ENCODE measurements at places on chromosomes 5 and 9.

- DNase-seq: peak; percentile 4
Observed at GRCh38 chr5:170393235-170393634, 4.1 kb upstream of the KCNMB1 start.

DNA sequence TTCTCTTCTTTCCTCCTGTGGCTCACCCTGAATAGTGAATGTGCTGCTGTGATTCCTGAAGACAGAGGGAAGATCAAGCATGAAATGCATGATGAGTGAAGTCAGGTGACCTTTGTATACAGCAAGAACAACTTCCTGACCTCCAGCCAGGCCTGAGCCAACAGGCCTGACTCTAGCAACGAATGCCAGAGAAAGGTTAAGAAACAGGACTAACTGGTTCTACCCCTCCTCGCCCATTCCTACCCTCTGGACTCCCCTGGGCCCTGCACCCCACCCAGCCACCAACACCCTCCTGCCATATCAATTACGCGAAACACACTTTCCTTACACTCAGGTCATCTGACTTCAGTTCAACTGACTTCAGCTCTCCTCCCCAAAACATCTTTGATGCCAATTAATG, 4.9 kb downstream of the SUSD1 start:
- no peak for DNase-seq

DNA sequence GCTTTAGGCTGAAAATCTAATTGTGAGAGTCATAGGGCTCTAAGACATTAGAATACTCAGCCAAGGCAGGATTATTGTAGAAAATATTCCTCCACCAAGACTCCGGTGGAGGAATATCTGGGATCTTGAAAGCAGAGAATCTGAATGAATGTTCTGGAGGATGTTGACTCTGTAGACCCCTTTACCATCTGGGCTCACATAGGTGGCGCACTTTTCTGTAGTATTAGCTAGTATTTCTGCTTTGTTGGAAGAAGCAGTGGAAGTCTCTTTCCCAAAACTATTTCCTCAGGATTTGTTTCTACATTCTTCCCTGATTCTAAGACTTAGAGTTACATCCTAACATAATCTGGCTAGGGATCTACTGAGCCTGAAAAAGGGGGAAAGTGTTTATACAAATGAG, 752.4 kb upstream of the SEMA6A start:
- no peak for DNase-seq

DNA sequence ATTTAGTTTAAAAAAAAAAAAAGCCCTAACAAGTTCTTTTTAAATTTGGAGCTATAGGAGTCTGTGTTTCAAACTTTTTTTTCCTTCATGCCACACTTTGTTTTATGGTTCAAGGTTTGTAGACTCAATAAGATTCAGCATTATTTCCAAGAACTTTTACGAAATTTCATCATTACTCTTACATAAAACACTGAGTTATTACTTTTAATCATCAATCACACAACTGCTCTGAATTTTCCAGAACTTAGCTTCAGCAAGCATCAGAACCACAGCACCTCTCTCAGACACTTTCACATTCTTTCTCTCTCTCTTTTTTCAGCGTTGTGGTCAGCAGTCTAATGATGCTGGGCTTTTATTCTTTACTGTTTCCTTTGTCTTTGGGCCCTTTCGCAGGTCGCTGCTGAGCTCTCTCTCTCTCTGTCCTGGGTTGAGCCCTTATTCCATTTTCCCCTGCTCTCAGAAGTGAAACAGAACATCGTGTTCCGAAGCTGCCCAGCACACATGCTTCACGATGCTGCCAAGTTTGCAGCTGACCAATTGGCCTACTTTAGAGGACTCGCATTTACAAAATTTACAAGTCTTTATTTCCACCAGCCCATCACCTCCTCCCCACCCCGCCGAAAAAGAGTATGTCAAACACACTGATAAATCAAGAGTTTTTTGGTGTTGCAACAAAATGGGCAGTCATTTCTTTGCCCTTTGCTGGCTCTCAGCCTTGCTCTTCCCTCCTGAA, 44.6 kb upstream of the PIK3R1 start:
- DNase-seq: no peak

DNA sequence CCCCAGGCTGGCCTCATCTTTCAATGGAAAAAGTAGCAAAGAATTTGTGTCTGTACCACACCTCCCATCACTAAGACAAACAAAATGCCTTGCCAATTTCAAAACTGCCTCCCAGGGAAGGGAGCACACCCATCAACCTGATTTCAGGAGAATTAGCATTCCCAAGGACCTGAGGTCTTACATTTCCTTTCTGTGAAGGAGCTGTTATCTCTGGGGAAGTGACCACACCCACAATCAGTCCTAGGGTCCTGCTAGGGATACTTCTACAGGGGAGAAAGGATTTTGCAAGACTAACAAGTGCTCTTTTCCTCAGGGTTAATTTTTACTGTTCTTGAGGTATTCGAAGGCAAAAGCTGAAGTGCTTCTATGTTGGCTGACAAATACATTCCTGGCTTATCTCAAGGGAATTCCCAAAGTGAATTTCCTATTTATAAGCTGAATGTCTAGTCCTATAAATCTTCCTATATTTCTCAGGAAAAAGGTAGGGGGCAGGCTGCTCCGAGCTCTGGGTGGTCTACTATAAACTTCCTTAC, 97.4 kb upstream of the ITGA1 start:
- DNase-seq: no peak

DNA sequence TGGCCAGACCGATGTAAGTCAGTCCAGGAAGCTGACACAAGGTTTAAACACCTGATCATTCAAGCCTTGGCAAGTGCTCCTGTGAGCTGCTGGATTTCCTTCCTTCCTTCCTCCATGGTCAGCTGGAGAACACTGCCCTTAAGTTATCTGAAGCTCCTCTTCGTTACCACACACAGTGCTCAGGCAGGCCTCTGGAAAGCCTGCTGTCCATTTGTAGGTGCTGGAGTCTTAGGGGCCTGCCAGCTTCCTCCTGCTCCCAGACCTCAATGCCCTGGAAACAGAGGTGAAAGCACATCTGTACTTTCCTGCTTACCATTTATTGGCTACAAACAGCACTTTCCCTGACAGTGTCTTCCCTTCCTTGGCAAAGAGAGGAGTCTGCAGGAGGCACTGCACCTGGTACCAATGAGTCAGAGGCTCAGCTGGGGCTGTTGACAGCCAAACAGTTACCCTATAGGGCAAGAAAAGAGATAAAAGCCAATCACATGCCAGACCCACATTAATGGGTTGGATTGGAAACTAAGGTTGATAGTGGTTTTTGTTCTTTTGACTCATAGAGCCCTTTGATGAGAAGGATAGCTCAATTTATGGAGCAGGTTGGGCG, 72.6 kb upstream of the PUM3 start:
- DNase-seq: no peak

GRCh38 chr5:11048760-11049159, 287.7 kb upstream of the DAP start:
- DNase-seq: no peak

- DNase-seq: no peak
Observed at GRCh38 chr5:52770287-52770939, 17.3 kb upstream of the ITGA1 start.

DNA sequence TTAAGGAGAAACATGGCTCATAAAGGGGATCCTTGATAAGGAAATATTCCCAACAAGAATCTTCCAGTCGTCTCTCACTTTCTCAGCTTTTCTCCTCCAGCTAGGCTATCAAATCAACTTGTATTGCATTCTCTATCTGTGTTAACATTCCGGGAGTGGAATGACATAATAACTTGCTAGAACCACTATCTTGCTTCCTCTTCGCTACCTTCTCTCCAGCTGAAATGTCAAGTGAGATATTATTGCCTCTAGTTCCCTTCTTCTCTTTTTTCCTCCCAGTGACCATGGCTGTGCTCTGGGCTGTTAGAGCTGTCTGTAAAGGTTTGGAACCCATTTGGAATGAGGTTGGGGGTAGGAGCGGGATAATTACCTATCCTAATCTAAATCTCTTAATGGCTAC, 1329.5 kb upstream of the WWC1 start:
- DNase-seq: no peak

DNA sequence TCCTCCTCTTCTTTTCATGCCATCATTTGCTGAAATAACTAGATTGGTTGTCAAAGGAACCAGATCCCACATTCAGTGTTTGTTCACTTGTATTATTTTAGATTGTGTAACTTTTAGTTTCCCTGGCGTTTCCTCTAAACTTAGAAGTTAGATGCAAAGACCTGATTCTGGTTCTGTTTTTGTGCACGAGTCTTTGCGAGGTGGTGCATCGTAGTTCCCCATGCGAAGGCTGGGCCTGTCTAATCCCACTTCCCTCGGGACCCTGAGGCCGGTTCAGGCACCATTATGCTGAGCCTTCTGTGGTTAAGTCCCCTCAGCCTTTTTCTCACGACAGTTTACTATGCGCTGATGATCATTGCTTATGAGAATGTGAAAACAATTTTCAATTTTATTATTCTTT, 219.1 kb upstream of the OTULINL start:
- DNase-seq: no peak

DNA sequence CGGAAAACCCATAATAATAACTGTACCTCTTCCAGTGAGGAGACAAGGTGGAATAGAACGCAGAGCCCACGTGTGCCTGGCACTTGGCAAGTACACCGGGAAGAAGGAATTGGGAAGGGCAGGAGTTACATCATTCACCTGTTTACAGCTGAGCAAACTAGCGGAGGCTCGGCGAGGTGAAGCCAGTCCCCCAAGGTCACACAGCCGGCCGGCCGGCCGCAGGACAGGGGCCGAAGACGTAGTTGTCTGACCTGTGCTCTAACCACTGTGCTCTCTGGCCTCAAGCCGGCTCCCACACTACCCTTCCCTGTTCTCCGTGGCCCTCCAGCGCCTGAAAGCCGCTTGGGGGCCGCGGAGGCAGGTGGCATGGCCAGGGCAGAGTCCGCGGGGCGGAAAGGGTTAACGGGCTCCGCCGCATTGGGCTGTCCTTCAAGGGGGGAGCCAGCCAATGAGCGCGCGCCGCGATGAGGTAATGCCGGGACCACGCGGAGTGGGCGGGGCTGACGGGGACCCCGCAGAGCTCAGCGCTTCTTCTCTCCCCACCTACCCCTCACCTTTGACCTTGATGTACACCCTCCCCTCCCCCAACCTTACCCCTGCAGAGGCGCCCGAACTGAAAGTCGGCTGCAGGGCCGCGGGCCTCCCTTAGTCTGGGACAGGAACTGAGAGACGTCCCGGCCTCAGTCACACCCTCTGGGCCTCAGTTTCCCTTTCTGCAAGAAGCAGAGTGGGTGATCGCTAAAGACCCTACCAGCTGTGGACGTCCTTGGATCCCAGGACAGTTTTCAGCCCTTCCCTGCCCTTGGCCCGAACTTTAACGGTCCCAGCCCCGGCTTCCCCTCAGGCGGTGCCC, 125.1 kb downstream of the C9orf50 start:
- peak; percentile 76 for DNase-seq

GRCh38 chr9:94802251-94802650, 75.8 kb downstream of the AOPEP start:
- DNase-seq: no peak

GRCh38 chr9:136259517-136259813, 13.9 kb upstream of the QSOX2 start:
- DNase-seq: no peak

GRCh38 chr9:118533850-118534249, 829.6 kb downstream of the TLR4 start:
- no peak for DNase-seq

DNA sequence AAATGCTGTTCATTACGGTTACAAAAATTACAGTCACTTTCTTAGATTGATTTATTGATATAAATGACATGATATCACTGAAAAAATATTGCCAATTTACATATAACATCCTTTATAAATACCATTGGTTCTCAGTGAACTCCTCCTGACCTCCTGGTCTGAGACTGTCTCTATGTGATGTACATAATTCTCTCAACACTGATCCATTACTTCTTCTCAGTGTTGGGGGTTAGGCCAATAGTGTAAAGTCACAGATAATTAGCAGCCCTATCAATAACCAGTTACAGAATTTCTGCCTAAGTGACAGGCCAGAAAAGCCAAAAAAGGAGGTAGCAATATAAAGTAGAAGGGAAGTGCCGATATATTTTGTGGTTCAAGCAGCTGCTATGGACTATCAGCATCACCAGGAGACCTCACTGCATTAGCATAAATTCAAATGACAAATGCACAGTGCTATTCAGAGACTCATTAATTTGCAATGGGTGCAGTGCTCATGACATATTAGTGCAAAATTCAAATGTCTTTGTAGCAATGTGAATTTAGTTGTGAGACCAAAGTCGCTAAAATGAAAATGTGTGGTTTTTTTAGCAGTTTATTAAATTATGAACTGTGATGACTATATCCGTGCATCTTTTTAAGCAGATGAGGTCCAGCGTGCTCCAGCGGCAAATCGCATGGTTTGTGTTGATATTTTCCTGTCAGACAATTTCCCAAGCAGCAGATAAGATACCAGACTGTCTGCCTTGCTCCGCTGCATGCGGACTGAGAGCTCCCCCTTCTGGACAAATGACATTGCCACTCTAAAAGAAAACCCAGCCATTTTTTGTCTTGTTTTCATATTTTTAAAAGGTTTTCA, 144.6 kb downstream of the CETN3 start:
- DNase-seq: no peak

DNA sequence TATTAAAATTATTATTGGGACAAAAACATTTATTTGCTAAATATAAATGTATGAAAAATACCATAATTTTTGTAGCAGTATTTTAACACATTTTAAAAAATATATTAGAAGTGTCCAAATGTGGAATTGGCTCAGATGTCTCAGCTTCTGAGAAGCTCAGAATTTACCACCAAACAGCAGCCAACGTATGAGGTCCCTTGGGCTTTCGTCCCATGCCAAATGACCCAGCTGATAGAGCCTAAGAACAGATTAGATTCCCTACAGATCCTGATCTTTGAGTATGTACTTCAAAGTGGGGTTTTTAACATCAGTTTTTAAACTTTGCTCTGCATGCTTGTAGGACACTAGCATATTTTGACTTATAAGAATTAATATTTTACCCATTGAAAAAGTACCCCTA, 77.3 kb upstream of the RPS23 start:
- DNase-seq: no peak

DNA sequence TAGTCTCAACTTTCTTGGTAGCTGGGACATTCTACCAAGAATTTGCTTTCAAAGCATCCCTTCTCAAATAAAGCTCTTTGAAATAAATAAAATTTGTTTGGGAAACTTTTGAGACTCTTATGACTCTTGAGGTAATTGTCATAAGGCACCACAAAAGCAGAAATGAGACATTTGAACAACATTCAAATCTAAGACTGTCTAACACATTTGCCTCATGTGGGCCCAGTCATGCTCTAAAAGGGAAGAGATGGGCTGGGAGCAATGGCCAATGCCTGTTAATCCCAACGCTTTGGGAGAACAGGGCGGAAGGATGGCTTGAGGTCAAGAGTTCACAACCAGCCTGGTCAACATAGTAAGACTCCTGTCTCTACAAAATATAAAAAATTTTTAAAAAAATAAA, 26.4 kb downstream of the SLC31A2 start:
- DNase-seq: no peak

- no peak for DNase-seq
Observed at GRCh38 chr9:72025906-72026305, 34.5 kb downstream of the C9orf57 start.

Measured in stimulated activated CD4-positive, alpha-beta T cell treated with anti-CD3 and anti-CD28 coated beads, Interleukin-1b, Interleukin-23, amount 100 ng/mL, for 1 hour (primary cell).